RPMI7951 (cell line): ENCODE measurements at places on chromosomes 13 and 19. TPM values are rescaled to one million over a fixed set of nuclear protein-coding genes. Genes with fewer than 3 reads are reported as not detected.
A peak's percentile ranks its signal among the peaks of the same experiment; 100 is the strongest.

Gene C13orf42
- total RNA-seq = not detected in 2 replicates

DNA sequence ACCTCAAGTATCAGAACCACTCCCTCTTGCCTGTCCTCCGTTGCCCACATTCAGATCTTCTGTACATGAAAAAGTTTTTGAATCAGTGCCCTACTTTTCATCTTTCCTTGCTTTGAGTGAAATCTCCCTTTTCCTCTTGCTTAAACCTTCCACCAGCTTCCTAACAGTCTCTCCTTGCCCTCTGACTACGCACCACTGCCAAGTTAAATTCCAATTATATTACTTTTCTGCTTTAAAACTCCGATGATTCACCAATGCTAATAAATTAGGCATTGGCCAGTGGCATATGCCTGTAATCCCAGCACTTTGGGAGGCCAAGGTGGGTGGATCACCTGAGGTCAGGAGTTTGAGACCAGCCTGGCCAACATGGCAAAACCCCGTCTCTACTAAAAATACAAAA is 30.7 kb upstream of the RFXAP start:
- no peak for DNase-seq

DNA sequence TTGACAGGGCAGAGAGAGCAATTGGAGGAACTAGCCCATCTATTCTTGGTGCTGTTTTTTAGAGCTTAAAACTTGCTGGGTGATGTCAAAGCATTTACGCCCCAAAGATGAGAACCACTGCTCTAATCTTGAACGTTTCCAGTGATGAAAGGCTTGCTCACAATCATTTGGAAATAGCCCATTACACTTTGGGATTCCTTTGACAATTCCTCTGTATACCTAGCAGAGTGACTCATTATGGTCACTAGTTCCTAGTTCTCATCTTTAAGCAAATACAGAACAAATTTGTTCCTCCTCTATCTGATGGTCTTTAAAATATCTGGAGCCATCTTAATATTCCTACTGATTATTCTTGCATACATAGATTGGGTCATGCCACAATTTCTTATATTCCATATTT is 112.3 kb downstream of the GPC6 start:
- DNase-seq = no peak

Gene RAB20
- 16.6 and 21.8 TPM in 2 replicates for total RNA-seq

GRCh38 chr19:41578886-41579285 is 2.9 kb downstream of the CEACAM21 start:
- no peak for DNase-seq

- DNase-seq = peak; percentile 8
Observed at GRCh38 chr13:33004511-33004910, 11.7 kb upstream of the KL start.

- no peak for DNase-seq
Observed at GRCh38 chr13:113747291-113747833, 11.7 kb upstream of the TMEM255B start.

Gene ZNF560
- total RNA-seq = 3.1 and 4.2 TPM in 2 replicates
